ENCODE measurements at places on chromosomes 5 and 9.

GRCh38 chr9:122991370-122991830 lies 42.1 kb upstream of the GPR21 start:
- DNase-seq = peak; percentile 51

DNA sequence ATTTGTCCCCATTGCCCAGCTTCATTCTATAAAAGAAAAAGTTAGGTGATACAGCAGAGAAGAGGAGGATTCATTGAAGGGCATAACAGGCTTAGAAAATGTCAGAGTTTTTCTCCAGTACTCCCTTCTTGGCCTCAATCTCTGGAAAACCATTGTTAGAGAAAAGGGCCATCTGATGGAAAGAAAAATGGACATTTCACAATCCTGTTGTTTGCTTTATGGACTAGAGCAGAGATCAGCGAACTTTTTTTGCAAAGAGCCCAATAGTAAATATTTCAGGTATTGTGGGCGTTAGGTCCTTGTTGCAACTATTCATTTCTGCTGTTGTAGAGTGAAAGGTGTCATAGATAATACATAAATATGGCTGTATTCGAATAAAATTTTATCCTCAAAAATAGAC lies 208.8 kb downstream of the TLE4 start:
- no peak for DNase-seq

- no peak for DNase-seq
Observed at GRCh38 chr9:96129747-96130146, 172.2 kb downstream of the HSD17B3 start.

GRCh38 chr5:41413074-41413473 lies 97.3 kb downstream of the PLCXD3 start:
- no peak for DNase-seq

GRCh38 chr9:89597711-89598362 lies 7.0 kb upstream of the GADD45G start:
- DNase-seq = peak; percentile 64

- DNase-seq = peak; percentile 41
Observed at GRCh38 chr5:143001764-143002351, 231.7 kb downstream of the ARHGAP26 start.

GRCh38 chr9:106069241-106069640 lies 374.9 kb downstream of the TMEM38B start:
- DNase-seq = no peak

DNA sequence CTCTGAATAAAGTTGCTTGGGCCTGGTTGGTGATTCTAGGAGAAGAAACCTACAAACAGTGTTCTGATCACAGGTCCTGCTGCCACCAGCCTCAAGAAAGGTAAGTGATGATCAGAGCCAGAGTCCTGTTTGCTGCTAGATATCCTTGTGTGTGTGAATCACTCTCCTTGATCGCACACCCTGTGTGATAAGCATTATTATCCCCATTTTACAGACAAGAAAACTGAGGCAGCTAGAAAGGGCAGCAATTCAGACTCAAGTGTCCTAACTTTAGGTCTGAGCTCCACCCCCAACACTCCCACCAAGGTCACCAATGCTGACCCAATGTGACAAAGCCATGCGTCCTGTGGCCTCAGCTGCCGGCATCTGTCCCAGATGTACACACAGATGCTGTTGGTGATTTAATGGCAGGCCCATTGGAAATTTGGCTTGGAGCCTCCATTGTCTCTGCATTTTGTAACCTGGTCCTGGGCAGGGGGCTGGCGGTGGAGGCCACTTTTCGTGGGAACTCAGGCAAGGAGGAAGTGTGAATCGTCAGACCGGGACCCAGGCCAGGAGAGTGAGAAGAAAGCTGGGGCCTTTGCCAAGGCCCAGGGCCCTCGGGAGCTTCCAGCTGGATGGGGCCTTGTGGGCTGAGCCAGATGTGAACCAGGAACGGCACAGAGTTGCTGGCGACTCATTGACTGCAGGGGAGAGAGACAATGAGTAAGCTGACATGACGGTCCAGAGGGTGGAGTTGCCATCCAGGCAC lies 29.8 kb upstream of the GGTA1 start:
- no peak for DNase-seq

DNA sequence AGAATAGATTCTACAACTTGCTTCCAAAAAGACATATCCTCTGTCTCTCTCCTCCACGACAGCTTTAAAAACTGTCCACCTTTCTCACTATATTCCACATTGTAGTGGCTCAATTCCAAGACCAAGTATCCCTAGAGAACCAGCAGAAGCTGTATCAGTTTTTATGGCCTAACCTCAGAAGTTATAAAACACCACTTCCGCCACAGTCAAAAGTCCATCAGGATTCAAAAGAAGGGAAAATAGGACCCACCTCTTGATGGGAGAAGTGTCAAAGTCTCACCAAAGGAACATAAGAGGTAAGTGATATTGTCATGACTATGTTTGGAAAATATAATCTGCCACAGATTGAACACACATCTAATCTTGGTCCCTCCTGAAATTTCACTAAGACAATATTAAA lies 299.2 kb upstream of the RGMB start:
- no peak for DNase-seq

DNA sequence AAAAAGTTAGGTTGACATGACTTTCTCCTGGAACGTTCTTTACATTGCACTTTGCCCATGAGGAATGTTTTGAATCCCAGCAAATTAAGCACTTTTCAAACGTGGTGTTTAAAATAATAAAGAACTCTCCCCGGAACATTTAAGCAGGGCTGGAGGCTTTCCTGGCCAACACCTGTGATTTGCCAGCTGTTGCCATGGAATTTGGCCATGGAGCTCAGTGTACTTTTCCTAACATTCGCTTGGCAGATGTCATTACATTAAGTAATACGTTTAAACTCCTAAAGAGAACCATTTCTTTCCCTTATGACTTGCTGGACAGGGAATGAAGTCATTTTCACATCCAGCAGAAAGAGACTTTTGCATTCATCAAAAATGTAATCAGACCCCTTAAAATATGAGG lies 146.1 kb downstream of the GAS1 start:
- no peak for DNase-seq

DNA sequence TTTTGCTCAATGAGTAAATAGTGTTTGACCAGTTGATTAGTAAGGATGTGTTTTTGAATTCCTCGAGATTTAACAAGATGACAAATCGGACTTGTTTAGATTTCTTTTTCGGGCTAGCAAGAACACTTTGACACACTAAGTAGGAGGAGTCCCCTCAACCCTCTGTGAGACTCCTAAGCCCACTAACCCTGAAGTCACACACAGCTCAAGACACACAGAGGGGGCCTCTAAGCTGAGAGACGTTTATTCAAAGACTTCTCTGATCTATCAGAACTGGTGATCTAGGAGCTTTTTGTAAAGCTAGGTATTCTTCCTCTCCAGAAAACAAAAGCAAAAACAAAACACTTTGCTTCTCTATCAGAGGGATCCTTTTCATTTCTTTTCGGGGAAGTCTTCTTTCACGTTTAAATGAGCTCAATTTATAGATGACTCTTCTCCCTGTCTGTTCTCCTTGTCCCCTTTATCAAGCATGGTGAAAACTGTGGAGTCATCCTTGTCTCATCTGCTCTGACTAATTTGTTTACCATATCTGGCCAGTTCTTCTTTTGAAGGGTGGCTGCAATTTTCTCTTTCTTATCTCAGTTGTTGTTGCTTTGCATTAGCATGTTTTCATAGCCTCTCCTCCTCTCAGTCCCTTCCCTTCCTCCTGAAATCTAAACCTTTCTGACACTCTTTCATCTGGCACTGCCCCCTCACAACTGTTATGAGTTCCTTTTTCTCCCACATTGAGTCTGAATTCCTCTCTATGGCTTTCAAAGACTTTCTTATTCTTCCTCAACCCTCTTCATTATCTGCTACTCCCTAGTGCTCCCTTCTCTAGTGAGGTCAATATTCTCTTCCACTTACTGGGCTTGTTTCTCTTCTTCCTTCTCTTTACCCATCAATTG lies 68.5 kb upstream of the RAI14 start:
- no peak for DNase-seq

DNA sequence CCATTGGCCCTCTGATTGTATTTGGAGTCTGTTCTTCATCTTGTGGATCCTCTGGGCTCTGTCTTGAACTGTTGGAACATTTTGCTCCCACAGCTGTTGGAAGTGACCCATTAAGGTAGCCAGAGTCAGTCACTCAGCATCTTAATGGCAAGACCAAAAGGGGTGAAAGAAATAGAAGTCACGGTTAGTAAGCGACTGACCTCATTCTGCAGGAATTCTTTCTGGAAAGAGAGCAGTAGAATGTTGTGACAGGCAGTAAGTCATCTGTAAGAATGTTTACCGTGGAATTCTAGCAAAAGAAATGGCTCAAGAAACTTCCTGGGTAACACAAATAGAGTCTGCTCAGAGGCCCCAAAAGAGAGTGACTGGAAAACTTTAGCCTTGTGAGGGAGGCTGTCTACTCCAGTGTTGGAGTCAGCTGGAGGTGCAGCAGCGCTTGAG lies 28.6 kb upstream of the TNC start:
- DNase-seq = no peak

DNA sequence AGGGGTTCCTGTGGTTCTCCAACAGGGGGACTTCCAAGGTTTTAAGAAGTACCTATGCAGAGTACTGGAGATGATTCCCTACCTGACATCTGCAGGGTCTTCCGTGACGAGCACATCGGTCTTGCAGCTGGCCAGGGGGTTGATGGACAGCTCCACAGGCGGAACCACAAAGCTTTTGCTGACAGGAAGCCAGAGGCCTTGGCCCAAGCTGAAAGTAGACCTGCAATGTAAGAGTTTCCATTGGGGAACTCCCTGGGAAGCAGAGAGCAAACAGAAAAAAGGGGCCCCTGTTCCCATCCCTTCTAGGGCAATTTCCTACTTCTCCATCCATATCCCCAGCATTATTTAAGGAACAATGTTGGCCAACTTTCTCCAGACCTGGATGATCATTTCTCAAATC lies 288.0 kb downstream of the TRIM32 start:
- no peak for DNase-seq

GRCh38 chr5:74978345-74978744 lies 74.0 kb downstream of the GCNT4 start:
- DNase-seq = no peak

DNA sequence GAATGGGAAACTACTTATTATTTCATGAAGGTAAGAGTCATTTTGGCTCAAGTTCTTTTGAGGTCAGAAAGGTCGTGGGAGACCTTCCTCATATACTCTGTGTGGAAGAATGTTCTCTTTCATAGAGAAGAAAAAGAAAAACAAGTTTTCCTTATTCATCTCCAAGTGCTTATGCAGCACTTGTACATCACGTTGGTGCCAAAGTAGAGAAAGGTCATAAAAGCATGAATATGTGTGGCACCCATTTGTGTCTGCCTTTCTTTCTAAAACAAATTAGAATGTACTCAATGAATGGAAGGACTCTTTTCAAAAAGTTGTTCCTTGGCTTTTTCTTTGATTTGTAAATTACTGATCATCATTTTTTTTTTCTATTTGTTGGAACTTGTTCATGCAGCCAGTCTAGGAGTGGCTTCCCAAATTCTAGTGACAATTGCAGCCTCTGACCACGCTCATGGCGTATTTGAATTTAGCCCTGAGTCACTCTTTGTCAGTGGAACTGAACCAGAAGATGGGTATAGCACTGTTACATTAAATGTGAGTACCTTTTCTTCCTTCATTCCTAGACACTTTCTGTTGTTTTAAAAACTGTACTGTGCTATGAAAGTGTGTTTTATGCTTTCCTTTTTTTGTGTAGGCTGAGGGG lies 122.4 kb downstream of the ADGRV1 start:
- no peak for DNase-seq

DNA sequence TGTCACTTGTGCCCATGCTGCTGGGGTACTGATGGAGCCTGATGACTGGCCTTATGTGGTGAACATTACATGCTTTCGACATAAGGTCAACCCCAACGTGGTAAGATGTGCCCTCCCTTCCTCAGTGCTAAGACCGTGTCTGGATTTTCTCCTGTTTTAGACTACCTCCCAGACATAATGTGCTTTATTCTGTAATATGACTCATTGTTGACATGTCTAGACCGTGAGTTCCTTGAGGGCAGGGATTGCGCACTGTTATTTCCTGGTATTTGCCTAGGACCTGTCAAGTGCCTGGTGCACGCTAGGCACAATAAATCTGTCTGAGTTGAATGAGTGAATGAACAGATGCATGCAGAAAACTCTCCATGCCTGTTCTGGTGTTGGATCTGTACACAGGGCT lies 346.0 kb downstream of the KDM4C start:
- no peak for DNase-seq

- DNase-seq = no peak
Observed at GRCh38 chr9:122307061-122307460, 42.4 kb downstream of the MRRF start.

DNA sequence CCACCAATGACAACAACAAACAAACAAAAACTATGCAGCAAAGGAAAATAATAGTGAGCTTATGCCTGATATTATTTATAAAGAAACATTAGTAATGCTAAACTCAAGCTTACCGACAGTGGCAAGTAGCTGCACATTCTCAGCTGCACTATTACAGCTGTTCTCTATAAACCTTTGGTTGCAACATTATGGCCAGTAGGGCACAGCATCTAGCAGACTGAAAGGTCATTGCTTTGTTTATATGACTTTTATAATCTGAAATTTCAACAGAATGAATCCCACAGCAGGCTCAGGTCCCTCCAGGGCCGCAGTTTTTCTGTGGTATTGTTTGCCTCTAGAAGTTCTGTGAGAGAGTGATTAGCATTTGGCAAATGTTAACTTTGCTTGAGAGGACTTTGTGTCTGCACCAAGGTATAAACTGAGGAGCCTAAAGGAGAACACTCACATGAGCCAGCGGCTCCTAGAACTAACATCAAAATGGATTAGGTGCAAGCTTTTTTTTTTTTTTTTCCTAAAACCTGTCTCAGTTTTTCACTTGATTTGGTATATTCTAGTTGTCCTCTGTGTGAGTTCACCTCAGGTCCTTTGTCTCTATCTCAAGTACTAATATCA lies 58.3 kb downstream of the IZUMO3 start:
- DNase-seq = no peak

DNA sequence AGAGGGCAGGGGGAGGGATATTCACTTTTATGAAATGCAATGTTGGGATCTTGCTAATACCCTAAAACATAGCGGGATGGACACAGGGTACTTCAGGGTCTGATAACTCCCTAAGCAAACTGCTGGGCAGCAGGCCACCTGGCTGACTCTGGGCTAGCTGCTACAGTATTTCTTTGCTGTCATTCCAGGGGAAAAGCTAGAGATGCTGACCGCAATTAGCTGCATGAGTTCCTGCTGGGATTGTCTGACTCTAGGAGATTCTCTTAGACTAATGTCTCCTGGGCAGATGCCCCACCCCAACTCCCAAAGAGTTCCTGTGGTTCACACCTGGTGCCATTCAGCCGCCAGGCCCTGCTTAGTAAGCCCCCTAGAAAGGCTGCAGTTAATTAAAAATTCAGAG lies 69.9 kb downstream of the PSAT1 start:
- DNase-seq = no peak

- no peak for DNase-seq
Observed at GRCh38 chr9:89839952-89840351, 235.1 kb downstream of the GADD45G start.

- DNase-seq = no peak
Observed at GRCh38 chr5:130090569-130091270, 186.5 kb downstream of the CHSY3 start.

GRCh38 chr9:42388146-42388690 lies 204.8 kb downstream of the SPATA31A6 start:
- DNase-seq = no peak
